ENCODE measurements at places on chromosomes 3 and 15.

DNA sequence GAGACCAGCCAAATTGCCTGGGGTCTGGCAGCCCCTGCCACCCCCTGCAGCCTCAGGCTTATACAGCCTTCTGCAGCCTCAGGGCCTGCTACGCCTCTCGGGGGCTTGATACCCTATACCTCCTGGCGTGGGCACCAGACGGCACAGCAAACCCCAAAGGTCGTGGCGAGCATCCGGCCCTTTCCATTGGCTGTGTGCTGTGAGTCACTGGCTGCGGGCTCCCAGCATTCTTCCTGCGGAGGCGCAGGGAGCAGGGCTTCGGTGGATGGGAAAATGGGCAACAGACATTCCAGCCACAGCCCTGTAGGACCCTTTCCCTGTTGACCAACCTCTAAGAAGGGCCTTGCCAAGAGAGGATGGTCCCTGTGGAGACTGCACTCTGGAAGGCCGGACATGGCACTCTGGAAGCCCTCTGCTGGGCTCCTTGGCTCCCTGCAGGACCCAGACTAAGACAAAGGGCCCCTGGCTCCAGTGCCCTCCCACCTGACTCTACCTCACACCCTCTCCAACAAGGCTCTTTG, 59.6 kb downstream of the ITGA11 start:
- DNase-seq = peak; percentile 44

GRCh38 chr15:40941068-40941527, 12.0 kb downstream of the DLL4 start:
- DNase-seq = no peak

DNA sequence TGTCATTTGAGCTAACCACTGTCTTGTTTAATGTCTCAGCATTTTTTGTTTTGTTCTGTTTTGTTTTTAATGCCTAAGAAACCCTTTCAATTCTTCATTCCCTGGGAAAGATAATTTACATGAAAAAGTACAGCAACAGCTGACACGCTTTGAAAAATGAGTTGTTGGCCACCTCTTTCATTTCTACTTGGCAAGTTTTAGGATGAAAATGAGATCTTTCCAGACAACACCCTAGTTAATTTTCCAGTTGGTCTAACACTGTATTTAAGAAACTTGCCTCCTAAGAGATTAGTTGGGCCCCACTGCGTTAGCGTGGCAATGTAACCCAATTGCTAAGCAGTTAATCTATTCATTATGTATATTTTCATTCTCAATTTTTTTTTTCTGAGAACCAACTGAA, 194.0 kb upstream of the LRRN1 start:
- no peak for DNase-seq

DNA sequence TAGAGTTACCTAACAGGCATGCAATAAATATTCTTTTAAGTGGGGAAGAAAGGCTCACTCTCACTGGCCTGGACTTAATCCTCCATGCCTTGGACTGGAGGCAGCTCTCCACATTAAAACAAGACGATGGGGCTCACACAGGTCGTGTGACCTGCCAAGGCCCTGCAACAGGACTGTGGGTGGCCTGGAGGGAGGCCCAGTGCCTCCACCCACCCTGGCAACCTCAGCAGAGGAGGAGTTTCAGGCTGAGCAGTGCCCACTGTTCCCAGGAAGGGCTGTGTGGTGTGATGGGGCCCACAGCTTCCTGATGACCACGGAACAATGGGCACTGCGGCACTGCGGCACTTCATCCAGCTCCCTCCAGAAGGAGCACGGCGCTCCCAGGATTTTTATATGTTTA, 5.5 kb downstream of the UROC1 start:
- no peak for DNase-seq
